ENCODE measurements at places on chromosomes 11 and 22.
A peak's percentile ranks its signal among the peaks of the same experiment; 100 is the strongest.

GRCh38 chr11:1916132-1916985 lies 3.1 kb upstream of the TNNT3 start:
- no peak for DNase-seq

GRCh38 chr11:119372260-119373058 lies 9.0 kb downstream of the USP2 start:
- no peak for DNase-seq

- no peak for DNase-seq
These were observed 29.2 kb downstream of the GGTLC2 start for GRCh38 chr22:22673628-22674027.

DNA sequence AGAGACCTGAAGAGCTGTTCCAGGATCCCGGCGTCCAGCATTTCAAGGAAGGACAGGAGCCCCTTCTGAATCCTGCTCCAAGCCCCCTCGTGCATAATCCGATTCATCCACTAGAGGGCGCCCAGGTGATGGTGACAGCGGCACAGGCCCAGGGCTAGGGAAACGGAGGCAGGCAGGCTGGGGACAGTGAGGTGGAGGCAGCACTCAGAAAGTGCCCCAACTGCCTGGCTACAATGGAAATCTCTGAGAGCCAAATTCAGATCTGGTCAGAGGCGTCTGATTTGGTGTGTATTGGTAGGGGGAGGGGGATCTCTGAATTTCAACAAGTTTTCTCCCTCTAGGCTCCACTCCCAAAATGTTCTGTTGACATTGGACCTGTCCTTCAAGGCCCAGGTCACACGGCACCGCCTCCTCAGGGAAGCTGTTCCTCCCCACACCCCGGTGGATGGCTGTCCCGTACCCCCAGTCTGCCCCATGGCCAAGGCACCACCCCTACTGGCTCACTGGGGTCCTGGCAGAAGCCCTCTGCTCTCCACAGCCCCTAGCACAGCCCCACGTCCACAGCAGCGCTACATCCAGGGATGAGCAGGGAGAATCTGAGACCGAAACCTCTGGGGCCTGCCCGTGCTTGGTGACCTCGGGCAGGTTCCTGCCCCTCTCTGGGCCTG lies 142.9 kb downstream of the CRYBB2 start:
- peak; percentile 45 for DNase-seq

- DNase-seq, result peak; percentile 55
These were observed 1.5 kb upstream of the WNT11 start for GRCh38 chr11:76207642-76208401.

- DNase-seq, result no peak
These were observed 1946.0 kb upstream of the RAG2 start for GRCh38 chr11:38543986-38544385.

- DNase-seq, result no peak
These were observed 255.7 kb downstream of the CTTN start for GRCh38 chr11:70654016-70654415.

- DNase-seq, result no peak
These were observed 103.1 kb downstream of the MPPED2 start for GRCh38 chr11:30483056-30483455.

- DNase-seq, result no peak
These were observed 12.2 kb downstream of the OR4B1 start for GRCh38 chr11:48228761-48229160.

DNA sequence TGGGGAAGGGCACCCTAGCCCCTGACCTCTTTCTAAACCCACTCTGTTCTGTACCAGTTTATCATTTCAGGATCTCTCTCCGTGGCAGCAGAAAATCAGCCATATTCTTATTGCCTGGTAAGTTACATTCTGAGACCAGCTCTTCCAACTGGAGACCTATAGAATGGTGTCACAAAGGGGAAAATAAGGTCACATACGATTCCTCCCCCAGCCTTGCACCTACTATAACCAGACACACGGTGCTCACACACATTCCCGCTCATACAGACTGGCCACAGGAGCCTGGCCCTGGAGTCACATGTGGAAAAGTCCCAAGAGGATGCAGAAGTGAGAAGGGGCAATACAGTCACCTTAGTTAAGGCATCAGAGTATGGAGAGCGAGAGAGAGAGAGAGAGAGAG lies 7.5 kb downstream of the MS4A8 start:
- no peak for DNase-seq
